Sciatic nerve (tissue), 2 donors: ENCODE measurements at places on chromosomes 3 and 15.

DNA sequence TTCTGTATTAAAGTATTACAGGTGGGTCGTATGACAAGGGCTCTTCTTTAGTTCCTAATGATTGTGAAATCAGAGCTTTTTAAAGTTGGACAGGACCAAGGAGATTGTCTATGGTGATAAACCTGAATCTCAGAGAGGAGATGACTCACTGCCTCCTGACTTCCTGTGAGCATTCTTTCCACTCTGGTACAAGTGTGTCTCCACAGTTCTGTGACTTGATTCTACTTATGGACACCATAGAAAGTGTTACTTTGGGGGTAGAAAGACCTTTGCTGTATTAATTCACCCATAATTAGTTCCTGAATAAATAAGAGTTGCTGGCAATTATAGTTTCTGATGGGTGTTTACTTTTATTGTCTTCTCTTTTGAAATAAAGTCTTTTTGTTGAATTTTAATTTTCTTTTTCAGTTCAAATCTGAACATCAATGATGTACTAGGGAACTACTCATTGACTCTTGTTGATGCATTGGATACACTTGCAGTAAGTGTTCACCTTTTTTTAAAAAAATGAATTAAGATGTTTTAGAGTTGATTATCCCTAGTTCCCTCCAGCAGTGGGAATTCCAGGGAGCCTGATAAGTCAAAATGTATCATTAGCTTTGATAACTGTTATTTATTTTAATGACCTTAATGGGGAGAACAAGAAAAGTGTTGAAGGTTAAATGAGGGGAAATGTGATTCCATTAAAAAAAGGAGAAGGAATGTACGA lies 7.4 kb downstream of the EDEM1 start:
- no peak for DNase-seq

DNA sequence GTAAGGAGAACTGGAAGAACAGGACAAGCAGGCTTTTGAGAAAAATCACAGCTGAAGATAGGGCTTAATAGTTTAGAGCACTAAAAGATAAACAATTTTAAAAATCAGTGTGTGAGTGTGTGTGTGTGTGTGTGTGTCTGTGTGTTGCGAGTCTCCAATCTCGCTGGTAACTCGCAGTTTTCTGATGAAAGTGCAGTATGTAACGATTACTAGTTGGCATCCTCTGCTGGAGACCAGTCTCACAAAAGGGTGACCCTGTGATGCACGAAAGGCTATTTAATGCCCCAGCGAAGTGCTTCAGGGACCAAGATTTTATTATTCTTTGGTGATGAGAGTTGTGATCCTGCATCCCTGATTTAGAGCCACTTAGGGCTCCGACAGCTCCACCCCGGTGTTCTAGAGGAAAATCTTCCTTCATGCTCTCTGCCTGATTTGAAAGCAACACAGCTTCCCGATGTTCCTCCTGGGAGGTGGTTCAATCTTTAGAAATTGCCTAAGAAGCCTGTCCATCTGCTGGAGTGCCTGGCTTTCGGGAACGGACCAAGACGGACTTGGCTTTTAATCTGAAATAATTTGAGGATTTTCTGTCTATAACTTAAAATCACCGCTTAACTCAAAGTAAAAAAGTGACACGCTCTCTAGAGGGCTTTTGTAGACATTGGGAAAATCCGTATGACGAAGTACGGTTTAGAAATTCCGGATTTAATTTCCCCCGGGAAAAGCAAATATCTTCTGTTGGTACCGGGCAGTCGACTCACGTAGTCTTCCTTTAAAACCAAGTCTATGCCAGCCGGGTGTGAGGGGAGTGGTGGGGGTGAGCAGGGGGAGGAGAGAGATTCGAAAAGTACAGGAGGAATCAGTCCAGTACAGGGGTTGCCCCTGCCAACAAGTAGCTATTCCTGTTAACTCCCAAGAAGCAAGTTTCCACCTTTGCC lies 1.1 kb upstream of the ALCAM start:
- DNase-seq: peak; percentile 48

DNA sequence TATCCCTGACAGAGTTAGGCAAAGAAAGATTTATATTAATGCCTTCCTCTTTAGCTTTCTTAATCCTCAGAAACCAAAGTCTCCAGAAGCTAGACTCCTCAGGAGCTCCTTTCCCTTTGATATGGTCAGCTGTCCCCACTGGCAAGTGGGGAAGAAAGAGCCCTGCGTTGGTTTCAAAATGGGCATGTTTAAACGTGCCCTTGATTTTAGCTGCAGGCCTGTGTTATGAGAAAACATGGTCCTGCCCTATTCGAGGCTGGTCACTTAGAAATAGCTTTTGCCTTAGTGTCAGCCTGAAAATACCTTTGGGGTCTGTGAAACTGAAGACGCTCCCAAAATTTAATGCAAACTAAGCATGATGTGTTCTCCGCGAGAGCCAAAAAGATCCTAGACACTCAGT lies 135.5 kb upstream of the RARB start:
- no peak for DNase-seq

GRCh38 chr3:52221141-52221562 lies 4.3 kb downstream of the TLR9 start:
- peak; percentile 55 for DNase-seq

DNA sequence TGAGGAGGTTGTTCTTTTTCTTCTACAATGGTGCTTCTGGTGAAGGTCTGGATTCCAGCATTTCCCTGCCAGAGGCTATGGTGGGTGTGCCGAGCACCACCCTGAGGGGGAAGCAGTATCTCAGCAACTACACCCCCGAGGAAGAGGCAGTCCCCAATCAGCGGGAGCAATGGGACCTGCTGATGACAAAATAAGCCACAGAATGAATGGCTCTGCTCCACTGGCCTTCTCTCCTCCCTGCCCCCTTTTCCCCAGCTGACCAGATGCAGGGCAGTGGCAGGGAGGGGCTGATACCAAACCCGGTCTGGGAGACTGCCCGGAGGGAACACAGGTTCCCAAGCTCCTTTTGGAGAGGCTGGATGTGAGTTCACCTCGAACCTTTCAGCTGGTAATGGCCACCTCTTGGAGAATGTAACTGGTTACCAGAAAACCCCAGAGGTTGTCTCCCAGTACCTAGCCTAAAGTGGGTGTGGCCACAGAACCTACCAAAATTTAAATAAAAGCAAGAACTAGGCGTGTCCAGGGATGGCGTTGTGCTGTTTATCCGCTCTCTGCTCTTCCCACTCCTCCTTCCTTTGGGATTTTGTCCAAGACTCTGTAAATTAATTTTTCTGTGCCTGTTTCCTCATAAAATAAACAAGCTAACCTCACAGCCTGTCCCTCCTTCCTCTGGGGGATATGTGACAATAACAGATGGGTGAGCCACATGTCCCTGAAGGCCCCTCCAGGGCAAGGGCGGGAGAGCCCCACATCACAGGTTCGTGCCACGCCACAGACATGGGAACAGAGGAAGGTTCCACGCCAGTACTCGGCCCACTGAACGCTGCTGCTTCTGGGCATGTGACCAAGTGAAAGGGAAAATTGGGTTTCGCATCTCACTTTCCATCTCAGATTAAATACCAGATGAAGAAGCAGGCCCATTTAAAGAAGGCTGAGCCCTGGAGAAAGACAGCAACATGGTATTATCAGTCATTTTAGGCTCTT lies 35.1 kb upstream of the SPTBN5 start:
- no peak for DNase-seq

DNA sequence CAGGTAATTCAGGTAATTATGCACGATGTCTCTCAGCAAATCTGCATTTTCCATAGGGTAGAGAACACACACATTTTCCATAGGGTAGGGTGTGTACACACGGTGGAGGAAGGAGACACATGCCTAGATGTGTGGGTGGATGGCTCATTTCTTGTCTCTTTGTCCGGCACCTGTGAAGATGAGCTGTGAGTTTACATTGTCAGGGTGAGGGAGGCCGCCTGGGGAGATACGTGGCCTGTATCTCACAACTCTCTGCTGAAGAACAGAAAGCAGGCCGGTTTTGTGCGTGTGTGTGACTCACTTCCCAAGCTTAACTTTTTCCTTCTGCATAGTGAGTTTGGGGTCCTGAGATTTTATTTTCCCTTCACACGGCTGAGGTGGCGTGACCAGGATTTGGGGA lies 60.3 kb downstream of the SLC6A6 start:
- no peak for DNase-seq

GRCh38 chr15:26129852-26130251 lies 266.7 kb upstream of the ATP10A start:
- DNase-seq: no peak

GRCh38 chr3:172339892-172340291 lies 108.4 kb downstream of the GHSR start:
- no peak for DNase-seq

GRCh38 chr3:1138036-1138435 lies 45.2 kb downstream of the CNTN6 start:
- DNase-seq: no peak
